ENCODE measurements at places on chromosomes 13 and 19. TPM values are rescaled to one million over a fixed set of nuclear protein-coding genes. Genes with fewer than 3 reads are reported as not detected.

Gene SIGLEC14
- not detected for total RNA-seq

Gene ACP7
- total RNA-seq: 0.11 TPM

Gene JAK3
- total RNA-seq: 5.6 TPM

DNA sequence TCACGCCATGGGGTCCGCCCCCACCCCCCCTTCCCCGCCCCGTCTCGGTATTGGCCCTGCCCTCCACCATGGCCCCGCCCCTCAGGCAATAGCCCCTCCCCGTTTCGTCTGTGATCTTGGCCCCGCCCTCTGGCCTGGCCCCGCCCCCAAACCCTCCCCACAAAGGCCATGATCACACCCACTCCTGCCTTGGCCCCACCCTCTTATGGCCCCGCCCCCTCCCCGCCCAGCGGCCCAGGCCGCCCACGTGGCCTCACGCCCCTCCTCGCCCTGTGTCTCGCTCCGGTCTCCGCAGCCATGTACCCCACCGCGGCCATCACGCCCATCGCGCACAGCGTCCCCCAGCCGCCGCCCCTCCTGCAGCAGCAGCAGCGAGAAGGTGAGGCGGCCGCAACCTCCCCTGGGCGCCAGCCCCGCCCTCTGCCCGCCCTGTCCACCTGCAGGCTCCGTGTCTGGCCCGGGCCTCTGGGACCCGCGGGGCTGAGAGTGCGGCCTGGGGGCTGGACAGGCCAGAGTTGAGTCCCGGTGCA, 61.3 kb downstream of the CELF5 start:
- DNase-seq: no peak

DNA sequence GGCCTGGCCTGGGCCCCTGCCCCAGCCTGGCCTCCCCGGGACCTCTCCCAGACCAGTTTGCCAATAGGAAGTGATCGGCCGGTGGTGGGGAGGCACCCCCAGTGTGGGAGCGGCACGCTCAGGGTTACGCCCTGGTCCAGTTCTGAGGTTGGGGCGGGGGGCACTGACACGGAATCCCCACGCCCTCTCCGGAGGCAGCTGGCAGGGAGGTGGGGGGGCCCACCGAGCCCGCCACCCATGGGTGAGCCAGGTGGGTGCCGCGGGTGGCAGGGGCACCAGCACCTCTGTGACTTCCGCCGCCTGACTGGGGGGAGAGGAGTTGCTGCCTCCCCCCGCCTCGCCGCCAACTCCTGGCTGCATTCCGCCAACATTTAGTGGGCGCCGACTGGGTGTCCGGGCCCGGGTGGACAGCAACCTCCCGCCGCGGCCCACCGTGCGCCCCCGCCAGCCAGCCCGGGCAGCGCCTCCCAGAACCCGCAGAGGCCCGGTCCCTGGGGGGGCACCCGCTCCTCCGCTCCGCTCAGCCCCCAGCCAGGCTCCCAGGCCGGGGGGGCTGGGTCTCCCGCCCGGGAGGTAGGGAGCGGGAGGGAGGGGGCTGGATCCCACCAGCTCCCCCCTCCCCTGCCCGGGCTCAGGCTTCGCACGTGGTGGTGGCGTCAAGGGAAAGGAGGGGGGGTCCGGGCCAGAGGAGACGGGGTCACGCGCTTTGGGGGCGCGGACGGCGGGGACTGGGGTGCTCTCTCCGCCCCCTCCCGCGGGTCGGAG, 2.0 kb downstream of the ZBTB7A start:
- DNase-seq: no peak
